Stimulated activated CD8-positive, alpha-beta memory T cell treated with anti-CD3 and anti-CD28 coated beads, Interleukin-4, amount 100 ng/mL, for 4 hours (primary cell): ENCODE measurements at places on chromosomes 11 and 22.

DNA sequence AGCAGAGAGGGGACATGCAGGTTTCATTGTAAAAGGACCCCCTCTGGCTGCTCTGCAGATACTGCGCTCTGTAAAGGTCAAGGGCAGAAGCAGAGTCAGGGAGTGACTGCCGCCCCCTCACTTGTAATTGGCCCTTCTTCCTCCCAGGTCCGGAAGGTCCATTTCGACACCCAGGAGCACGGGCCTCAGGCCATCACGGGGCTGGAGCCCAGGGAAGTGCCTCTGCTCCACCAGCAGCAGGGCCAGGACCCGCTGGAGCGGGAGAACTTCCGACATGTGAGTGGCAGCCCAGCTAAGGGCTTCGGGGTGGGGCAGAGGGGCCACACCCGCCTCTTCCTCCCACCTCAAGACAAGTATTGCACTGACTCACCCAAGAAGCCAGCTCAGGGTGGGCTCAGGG lies 24.0 kb upstream of the LRRC10B start:
- no peak for DNase-seq

- DNase-seq, result no peak
Measured at GRCh38 chr22:46660604-46661201, 40.5 kb downstream of the GRAMD4 start.

DNA sequence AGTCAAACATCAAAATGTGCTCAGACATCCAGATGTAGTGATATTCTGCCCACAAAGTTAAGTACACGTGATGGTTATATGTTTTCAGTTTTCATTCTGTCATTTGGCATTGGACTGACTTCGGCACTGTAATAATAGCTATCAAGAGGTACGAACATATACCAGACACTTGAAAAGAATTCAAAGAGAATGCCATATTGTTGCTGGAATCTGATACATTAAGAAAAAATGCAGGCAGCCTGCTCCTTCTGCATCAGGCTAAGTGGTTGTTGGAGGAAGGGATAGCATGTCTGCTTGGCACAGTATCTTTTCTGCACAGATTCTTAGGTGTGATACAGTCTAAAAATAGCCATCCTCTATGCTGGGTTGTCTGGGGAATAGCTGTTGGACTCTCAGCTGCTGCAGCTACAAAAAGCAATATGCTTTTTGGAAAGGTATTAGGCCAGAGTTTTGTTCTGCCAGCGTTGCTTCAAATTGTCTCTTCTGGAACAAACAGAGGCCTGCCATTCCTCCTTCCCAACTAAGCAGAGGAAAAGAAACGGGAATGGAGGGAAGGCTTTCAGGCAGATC lies 892.6 kb downstream of the TBC1D22A start:
- no peak for DNase-seq

GRCh38 chr11:58058276-58059006 lies 27.7 kb downstream of the OR6Q1 start:
- no peak for DNase-seq

DNA sequence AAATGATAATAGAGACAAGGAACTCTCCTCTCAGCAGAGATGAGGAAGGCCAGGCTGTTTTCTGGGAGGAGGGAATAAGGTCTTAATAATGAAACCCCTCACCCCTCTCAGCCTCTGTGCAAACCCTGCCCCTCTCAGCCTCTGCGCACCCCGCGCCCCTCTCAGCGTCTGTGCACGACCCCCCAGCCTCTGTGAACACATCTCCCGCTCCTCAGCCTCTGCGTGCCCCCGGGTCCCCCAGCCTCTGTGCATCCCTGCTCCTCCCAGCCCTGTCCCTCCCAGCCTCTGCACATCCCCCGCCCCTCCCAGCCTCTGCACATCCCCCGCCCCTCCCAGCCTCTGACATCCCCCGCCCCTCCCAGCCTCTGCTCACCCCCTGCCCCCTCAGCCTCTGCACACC lies 837.8 kb downstream of the TBC1D22A start:
- DNase-seq, result no peak
